ENCODE measurements at places on chromosomes 6 and 20. TPM values are rescaled to one million over a fixed set of nuclear protein-coding genes. Genes with fewer than 3 reads are reported as not detected.
A peak's percentile ranks its signal among the peaks of the same experiment; 100 is the strongest.

MCUR1 gene
- total RNA-seq, result 27.4 TPM

PPT2 gene
- total RNA-seq, result 13.6 TPM

RPRD1B gene
- total RNA-seq, result 40.2 TPM

BNIP5 gene
- total RNA-seq, result not detected

ANGPT4 gene
- not detected for total RNA-seq

EDN3 gene
- total RNA-seq, result 0.14 TPM

TAGAP gene
- 65.0 TPM for total RNA-seq

RSPO3 gene
- total RNA-seq, result not detected

PHACTR3 gene
- not detected for total RNA-seq

DNA sequence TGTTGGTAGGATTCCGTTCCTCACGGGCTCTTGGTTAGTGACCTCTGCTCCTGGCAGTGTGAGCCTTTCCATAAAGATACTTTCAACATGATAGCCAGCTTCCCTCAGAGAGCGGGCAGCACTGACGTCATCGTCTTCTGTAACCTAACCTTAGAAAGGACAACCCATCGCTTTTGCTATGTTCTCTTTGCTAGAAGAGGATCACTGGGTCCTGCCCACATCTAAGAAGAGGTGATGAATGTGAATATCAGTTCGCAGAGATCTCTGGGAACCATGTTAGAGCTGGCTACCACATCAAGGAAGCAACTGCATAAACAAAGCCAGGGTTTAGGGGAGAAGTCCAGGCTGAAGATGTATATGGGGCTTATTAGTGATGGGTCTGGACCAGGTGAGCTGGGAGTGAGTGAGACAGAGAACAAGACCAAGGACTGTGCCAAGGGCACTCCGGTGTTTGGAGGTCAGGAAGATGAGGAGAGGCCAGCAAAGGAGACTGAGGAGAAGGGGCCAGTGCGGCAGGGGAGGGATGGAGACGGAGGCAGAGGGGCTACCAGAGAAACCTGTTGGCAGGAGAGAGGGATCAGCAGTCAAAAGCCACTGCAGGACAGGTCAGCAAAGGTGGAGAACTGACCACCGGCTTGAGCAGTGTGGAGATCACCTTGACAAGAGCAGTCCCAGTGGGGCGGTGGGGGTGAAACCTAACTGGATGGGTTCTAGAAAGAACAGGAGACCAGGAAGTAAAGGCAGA, 39.7 kb downstream of the PIM1 start:
- peak; percentile 59 for DNase-seq

DNA sequence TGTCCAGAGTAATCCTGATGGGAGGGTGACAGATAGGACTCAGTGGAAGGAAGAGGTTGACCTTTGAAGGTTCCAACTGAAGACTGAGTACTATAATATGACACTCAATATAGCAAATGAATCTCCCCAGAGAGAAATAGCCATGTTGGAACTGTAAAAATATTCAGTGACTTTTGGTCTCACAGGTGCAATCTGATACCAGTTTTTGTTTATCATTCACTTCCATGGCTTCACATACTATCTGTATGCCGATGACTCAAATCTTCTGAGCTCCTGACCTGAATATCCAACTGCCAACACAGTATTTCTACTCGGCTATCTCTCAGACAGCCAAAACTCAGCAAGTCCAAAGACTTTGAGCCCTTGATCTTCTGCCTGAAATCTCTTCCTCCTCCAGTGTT, 21.8 kb upstream of the PKHD1 start:
- no peak for DNase-seq

DNA sequence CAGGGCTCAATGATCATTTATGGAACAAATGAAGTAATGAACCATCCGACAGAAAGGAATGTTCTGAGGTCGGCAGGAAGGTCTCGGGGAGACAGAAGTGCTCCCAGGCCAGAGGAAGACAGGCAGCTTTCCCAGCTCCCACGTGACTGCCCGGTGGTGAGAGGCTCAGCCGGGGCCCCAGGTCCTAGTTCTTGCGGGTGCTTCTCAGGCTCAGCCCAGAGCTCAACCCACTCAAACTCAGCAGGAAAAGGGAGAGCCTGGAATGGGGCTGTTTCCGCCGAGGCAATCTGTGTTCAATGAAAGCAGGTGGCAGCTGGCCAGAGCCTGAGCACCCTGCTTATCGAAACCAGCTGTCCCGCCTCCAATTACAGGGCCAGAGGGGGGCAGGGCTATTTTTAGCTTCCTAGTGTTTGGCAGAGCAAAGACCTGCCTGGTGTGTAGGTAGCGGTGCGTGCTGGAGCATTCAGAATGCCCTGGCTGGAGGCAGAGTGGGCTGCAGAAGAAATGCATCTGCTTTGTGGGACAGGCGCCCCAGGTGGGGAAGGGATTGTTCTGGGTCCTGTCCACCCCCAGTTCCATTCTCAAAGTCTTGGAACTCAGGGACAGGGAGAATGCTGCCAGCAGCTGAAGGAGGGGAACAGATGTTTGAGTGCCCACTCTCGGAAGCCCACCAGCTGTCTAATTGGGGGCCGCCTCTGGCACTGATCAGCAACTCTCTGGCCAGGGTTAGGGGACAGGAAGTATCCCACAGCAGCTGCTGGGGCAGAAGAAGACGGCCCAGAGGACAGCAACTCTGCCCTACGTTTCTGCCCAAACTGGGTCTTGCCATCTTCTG, 145.1 kb downstream of the PREX1 start:
- DNase-seq, result no peak

- DNase-seq, result no peak
Measured at GRCh38 chr6:54802775-54803634, 43.6 kb upstream of the FAM83B start.

DNA sequence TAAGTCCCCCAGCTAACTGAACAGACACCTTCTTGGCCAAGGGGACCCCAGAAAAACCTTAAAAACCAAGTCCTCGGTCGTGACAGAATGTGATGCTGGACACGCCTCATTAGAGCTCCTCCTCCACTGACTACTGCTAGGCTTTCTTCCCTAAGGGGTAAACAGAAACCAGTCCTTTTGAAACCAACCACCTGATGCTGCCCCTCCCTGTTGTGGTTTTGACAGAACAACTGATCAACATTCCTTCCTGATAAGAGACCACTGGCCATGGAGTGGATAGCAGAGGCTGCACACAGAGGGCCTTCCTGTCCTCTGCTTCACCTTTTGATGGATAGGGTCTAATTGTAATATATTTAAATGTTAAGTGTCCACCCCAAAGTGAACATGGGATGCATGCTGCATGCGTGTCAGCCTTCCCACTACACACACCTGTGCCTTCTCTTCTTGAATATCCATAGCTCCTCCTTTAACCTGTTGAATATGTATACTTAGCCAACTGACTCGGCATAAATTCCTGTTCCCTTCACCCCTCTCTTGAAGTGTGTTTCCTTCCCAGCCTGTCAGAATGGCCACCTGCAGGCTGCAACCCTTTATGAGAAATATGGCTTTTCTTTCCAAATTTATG, 27.9 kb upstream of the SLC2A12 start:
- DNase-seq, result no peak

DNA sequence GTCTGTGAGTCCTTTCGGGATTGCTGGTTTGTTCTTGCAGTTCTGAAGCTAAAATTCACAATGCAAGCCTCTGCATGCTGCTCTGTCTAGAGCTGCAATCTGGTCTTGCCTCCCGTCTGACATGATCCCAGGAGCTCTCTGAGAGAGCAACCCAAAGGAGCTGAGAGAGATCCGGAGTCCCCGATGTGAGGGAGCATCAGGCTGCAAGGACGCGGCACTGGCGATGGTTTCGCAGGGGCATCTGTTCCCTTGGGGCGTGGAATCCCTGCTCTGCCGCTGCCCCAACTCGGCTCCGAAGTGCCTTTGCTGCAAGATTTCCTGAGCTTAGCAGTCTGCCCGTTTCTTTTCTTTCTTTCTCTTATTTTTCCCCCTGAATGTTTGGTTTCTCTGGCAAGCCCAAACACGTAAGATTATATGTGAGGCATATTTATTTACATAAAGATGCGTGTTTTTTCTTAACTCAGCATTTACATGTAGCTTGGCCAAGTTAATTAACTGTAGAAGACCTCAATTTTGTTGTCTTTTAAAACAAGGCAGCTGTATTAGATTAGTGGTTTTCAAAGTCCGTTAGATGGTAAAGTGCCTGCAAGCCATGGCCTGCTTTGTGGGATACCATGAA, 873.0 kb downstream of the KIF16B start:
- DNase-seq, result no peak

GRCh38 chr6:159456349-159456748, 236.7 kb downstream of the SOD2 start:
- DNase-seq, result no peak

DNA sequence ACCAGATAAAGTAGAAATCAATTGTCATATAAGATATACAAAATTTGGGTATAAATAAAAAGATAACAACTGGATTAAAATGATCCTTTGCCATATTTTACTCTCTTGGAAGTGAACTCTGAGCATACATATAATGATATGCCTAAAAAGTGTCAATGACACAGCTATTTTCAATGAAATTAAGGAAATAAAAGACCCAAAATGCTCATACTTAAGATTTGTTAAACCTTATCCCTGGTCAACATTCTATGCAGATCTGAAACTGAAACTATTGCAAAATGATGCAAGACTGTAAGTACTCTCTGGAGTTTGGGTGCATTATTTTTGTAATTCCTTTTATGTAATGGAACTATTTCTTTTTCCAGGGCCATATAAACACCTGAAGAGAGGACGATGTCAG, 119.0 kb upstream of the SGK1 start:
- no peak for DNase-seq

DNA sequence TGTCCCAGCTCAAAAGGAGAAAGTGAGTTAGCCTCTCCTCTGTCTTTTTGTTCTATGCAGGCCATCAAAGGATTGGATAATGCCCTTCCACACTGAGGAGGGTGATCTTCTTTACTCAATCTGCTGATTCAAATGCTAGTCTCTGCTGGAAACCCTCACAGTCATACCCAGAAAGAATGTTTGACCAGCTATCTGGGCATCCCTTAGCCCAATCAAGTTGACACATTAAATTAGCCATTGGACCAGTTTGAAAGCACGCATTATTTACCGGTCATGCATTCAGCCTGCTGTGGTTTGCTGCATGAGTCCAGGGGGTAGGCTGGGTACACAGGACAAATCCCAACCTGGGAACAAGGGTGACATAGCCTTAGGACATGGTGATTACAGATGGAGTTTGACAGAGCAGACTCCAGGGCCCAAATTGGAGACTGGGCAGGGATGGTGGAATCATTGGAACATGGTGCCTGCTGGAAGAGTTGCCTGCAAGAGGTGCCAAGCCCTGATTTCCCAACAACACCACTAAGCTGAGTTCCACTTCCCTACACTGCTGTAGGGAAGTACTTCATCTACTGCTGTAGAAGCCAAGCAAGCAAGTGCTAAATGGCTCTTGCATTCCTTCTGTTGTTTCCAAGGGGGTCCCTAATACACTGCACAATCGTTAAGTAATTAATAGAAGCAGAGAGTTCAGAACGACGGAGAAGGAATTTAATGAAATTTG, 87.7 kb downstream of the RNF182 start:
- DNase-seq, result no peak

- DNase-seq, result no peak
Measured at GRCh38 chr6:44253307-44254101, 3.8 kb downstream of the SLC35B2 start.

GRCh38 chr6:38599261-38599660, 40.5 kb downstream of the BTBD9 start:
- DNase-seq, result no peak

DNA sequence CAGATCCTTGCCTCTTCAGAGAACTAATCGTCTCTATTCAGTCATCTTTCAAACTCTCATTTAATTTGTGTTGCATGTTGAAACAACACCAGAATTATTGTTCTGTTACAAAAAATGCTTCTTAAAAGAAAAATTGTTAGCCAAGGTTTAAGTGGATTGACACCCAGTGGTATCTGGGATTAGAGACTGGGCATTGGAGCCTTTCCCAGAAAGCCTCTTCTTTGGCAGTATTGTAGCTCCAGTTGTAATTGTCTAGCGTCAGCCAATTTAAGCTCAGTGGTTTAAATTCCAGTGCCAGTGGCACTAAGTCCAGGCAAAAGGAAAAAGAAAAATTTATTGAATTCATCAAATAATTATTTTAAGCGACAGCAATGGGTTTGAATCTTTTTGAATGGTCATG, 801 bp downstream of the CCDC28A start:
- no peak for DNase-seq

- no peak for DNase-seq
Measured at GRCh38 chr6:149951096-149951495, 9.3 kb downstream of the ULBP2 start.

- no peak for DNase-seq
Measured at GRCh38 chr20:403582-403957, 4.5 kb upstream of the RBCK1 start.

- DNase-seq, result no peak
Measured at GRCh38 chr6:35691027-35691824, 2.5 kb upstream of the FKBP5 start.
